ENCODE measurements at places on chromosomes 3 and 15. TPM values are rescaled to one million over a fixed set of nuclear protein-coding genes. Genes with fewer than 3 reads are reported as not detected.
A peak's percentile ranks its signal among the peaks of the same experiment; 100 is the strongest.

The GOLGA8Q gene
- 1.8 TPM for total RNA-seq

GRCh38 chr3:101464235-101464634, 48.8 kb downstream of the SENP7 start:
- DNase-seq: no peak

DNA sequence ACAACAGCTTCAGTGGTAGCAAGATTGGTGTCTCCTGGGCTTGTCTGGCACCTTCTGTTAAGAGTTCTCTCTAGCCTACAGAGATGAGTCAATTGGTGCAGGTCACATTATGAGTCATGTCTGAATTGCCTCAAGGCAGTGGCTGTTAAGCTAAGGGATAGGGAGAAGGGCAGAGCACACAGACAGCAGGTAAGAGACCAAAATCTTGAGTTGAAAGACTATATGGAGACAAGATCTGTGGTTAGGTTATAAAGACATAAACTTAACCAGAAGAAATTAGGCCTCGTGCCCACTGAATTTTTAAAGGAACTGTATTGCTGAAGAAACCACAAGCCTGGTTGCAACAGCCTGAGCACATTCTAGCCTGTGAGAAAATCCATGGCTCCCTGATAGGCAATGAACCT, 19.2 kb upstream of the KPNA1 start:
- no peak for DNase-seq

DNA sequence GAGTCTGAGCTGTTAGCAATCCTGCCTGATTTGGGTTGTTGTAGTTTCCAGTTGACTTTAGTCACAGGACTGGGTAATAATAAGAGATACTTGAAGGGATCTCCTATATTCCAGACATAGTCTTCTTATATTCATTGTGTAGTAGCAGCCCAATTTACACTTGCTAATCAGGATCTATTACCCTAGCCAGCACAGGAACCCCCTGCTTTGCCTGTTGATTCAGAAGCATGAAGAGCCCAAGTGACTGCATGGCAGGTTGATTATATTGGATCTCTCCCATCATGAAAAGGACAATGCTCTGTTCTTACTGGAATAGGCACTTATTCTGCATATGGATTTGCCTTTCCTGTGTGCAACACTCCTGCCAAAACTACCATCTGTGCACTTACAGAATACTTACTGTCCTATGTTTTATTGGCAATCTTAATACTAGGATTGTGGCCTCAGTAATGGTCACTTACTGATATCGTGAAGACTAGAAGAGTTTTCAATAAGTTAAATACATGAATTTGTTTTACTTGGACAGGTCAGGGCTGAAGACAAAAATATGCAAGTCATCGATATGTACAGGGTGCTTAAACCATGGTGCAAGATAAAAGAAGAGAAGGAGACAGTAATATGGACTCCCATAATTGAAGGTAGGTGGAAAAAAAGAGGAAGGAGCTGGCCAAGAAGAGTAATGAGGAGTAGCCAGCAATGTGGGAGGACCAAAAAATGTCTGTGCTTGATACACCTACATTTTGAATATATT, 304.1 kb downstream of the MCTP2 start:
- DNase-seq: peak; percentile 18

DNA sequence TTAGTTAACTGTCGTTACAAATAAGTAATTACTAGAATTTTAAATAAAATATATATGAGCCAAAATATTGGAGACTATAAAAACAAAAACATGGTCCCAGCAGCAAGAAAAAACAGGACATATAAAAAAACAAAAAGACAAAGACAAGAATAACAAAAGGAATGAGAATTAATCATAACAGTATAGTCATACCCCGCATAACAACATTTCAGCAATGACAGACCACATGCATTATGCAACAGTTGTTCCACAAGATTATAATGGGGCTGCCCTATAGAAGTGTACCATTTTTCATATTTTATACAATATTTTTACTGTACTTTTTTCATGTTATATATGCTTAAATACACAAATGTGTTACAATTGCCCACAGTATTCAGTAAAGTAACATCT, 5.6 kb downstream of the HLTF start:
- no peak for DNase-seq

- DNase-seq: no peak
These were observed 72.0 kb upstream of the ADAMTS9 start for GRCh38 chr3:64759811-64760210.

- no peak for DNase-seq
These were observed 7.5 kb downstream of the MESP1 start for GRCh38 chr15:89743594-89743993.

DNA sequence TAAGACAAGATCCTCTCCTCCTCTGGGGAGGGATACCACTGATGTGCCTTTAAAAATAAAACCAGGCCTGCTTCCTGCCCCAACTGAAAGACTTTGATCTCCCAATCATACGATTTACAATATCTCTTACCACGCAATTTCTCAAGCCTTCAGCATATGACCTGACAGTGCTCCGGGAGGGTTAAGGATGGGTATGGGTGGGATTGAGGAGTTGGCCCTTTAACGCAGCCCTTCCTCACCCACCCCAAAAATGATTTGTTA, 67.4 kb downstream of the LRIG1 start:
- DNase-seq: no peak

- DNase-seq: peak; percentile 1
These were observed 50.7 kb downstream of the XYLB start for GRCh38 chr3:38397320-38397719.

- DNase-seq: no peak
These were observed 136.5 kb upstream of the TBL1XR1 start for GRCh38 chr3:177333533-177334520.

GRCh38 chr3:69791106-69791505, 51.8 kb downstream of the MITF start:
- no peak for DNase-seq

- DNase-seq: no peak
These were observed 29.8 kb downstream of the STT3B start for GRCh38 chr3:31562525-31562924.

DNA sequence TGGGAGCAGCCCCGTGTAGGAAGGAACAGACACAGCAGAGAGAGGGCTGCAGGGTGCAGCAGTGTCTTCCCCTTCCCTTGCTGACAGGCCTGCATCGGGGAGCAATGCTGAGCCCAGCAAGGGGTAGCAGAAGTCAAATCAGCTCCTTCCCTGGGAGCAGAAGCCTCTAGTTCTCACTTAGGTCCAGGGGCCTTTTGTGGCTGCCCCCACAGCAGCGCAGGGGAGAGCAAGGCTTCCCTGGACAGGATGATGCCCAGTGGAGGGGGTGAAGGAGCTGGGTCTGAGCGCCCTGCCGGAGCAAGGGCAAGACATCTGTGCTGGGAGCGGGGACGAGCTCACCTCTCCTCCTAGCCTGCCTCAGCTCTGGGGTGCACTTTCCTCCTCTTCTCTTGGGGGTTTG, 827 bp downstream of the PLCB2 start:
- no peak for DNase-seq

GRCh38 chr15:33154351-33155166, 40.0 kb downstream of the FMN1 start:
- DNase-seq: peak; percentile 20

DNA sequence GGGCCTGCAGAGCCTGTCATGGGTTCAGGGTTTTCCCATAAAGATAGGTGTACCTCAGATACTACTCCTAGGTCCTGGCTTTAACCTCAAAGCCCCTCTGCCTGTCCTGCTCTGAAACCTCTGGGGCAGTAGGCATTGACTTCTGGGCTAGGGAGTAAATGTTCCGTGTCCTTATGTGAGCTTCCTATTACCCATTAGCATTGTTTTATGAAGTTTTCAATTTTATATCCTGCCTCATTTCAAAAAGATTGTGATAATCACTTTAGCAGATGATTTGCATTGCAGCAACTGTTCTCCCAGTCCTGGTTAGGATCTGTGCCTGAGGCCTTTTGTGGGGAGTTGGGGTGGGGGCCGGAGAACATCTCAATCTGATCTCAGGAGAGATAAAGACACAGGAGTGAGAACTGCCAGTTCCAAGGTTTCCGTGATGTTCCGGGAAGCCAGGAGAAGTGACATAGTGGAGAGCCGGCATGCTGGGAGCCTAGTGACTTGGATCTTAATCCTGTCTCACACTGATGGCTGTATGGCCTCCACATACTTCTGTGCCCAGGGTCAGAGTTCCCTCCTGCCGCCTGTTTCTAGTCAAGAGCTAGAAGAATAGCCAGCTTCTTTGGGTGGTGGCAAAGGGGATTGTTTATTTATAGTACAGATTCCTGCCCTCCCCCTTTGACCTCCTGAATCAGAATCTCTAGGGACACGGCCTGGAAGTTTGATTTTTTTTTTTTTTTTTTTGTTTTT, 10.6 kb downstream of the TPM1 start:
- no peak for DNase-seq
